ENCODE measurements at places on chromosomes 3 and 15. TPM values are rescaled to one million over a fixed set of nuclear protein-coding genes. Genes with fewer than 3 reads are reported as not detected.

DNA sequence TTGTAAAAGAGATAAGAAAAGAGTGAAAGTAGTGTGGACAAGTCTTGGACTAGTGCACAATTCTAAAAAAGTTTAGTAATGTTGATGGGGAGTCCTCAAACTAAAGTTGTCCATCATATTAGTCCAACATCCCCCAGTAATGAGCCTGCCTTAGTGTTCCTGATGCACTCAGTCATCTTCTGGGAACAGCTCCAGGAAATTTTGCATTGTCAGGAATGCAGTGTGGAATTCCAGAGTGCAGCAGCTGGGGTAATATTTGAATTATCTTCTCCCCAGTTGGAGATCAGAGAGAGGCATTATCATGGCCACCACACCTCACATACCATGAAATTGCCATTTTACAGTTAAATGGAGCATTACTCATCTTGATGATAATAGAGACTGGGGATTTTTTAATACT is 528.8 kb upstream of the NAALADL2 start:
- no peak for DNase-seq
- H3K36me3 ChIP-seq = no peaks in the 10 kb centered on the region
- H3K27me3 ChIP-seq = no peaks in the 10 kb centered on the region
- H3K4me3 ChIP-seq = no peak overlapping the region

- peaks cover 7% of the 10 kb centered on the region for H3K27me3 ChIP-seq
- no peak for DNase-seq
- no peaks in the 10 kb centered on the region for H3K36me3 ChIP-seq
- no peak overlapping the region for H3K4me3 ChIP-seq
Measured at GRCh38 chr15:34810443-34811129, 15.2 kb upstream of the ACTC1 start.

GRCh38 chr3:81375921-81376320 is 385.5 kb downstream of the GBE1 start:
- no peak overlapping the region for H3K27ac ChIP-seq
- no peak for DNase-seq
- no peak overlapping the region for H3K4me3 ChIP-seq
- peaks cover 4% of the 10 kb centered on the region for H3K36me3 ChIP-seq
- no peaks in the 10 kb centered on the region for H3K27me3 ChIP-seq
- peaks cover 11% of the 10 kb centered on the region for H3K4me1 ChIP-seq

DNA sequence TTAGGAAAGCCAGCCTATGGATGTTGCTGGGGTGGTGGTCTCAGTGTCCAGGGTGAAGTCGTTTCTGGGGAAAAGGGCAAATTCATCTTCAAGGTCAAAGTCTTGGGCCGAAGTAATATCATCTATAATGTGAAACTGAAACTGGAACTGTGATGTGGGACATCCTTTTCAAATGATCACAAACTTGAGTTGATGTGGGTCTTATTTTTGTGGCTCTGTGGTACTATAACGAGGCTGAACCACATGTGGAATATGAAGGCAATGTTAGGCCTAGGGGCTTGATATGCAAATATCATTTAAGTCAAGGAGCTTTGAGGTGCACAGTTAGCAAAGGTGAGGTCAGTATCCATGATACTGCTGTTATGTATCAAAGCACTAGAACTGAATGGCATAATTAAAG is 1.5 kb upstream of the CD200R1L start:
- peak overlapping the region; percentile 43 for H3K4me3 ChIP-seq
- peaks cover 28% of the 10 kb centered on the region for H3K4me1 ChIP-seq
- peaks cover 24% of the 10 kb centered on the region for H3K36me3 ChIP-seq
- H3K27ac ChIP-seq = peak overlapping the region; percentile 13

GRCh38 chr3:188712248-188712924 is 459.4 kb upstream of the TPRG1 start:
- no peaks in the 10 kb centered on the region for H3K27me3 ChIP-seq
- no peaks in the 10 kb centered on the region for H3K36me3 ChIP-seq
- no peak overlapping the region for H3K4me3 ChIP-seq
- peaks cover 15% of the 10 kb centered on the region for H3K4me1 ChIP-seq
- no peak for DNase-seq

GRCh38 chr3:112799946-112800345 is 46.7 kb downstream of the CD200R1L start:
- H3K4me3 ChIP-seq = no peak overlapping the region
- DNase-seq = no peak
- H3K27me3 ChIP-seq = no peaks in the 10 kb centered on the region
- H3K27ac ChIP-seq = no peak overlapping the region

GRCh38 chr3:110413266-110413665 is 658.4 kb upstream of the NECTIN3 start:
- H3K36me3 ChIP-seq = no peaks in the 10 kb centered on the region
- no peak overlapping the region for H3K27ac ChIP-seq
- H3K4me1 ChIP-seq = no peaks in the 10 kb centered on the region
- DNase-seq = no peak

DNA sequence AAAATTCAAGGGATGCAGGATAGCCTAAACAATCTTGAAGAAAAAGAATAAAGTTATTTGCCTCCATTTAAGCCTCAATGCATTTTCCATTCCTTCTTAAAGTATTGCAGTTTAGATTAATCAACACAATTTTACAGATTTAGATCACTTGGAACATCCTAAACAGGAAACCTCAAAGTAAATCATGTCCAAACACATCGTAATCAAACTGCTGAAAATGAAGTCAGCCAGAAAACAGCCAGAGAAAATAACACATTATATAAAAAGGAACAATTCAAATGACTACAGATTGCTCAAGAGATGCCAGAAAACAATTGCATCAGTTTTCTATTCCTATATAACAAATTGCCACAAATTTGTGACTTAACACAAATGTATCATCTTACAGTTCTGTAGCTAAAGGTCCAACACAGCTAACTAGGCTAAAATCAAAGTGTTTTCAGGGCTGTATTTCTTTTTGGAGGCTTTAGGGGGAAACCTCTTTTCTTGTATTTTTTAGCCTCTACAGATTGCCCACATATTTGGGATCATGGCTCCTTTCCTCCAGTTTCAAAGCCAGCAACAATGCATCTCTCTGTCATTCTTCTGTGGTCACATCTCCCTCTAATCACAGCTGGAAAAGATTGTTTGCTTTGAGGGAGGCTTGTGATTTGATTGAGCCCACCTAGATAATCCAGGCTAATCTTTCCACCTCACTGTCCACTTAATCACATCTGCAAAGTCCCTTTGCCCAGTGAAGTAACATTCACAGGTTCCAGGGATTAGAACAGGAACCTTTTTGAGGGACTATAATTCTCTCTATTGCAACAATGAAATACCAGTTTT is 543.3 kb upstream of the UBE2E2 start:
- no peak for DNase-seq
- H3K36me3 ChIP-seq = no peaks in the 10 kb centered on the region
- no peaks in the 10 kb centered on the region for H3K4me1 ChIP-seq
- H3K27me3 ChIP-seq = no peaks in the 10 kb centered on the region
- no peak overlapping the region for H3K27ac ChIP-seq
- no peak overlapping the region for H3K4me3 ChIP-seq

DNA sequence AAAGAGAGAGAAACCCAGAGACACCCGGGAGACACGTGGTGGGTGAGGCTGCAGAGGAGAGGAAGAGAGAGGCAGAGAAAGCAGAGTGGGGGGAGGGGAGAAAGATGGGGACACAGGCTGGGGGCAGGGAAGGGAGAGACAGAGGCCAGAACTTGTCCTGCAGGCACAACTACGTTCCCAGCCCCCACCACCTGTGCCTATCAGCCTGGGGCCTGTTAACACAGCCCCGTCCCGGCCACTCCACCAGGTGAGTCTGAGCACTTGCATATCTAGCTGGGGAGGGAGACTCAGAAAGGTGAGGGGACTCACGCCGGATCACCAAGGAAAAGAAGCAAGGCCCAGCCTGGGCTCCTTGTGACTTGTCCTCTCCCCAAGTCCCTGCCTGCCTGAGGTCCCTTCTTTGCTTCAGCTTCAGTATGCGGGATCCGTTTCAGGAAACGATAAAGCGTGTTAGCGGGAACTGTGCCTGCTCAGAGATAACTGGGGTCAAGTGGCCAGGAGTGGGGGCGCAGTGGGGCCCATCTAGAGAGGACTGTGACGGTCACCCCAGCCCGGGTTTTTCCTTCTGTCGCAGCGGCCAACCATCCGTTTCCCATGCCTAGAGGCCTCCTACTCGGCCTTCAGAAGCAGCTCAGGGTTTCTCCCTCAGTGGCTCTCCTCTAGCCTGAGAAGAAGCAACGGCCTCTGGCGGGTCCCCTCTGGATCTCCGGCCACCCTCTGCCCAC is 10.3 kb downstream of the LINGO1 start:
- H3K4me1 ChIP-seq = no peaks in the 10 kb centered on the region
- no peak overlapping the region for H3K27ac ChIP-seq
- H3K4me3 ChIP-seq = no peak overlapping the region
- no peaks in the 10 kb centered on the region for H3K27me3 ChIP-seq
- no peak for DNase-seq

DNA sequence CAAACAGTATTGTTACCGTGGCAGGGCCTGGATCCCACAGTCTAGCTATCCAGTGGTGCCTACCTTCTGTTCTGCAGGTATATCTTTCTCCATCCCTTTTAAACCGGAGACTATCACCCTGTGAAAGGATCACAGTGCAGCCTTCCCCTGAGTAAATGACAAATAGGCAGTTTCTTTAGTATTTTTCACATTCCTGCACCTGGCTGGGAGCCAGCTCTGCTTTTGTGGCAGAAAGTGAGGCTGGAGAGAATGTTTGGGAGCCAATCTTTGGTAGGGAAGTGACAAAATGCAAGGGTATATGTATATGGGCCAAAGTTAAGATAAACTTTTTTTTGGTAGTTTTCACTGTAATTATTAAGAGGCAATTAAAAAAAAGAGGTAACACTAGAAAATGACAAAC is 54.8 kb downstream of the ARHGEF26 start:
- DNase-seq = no peak
- no peaks in the 10 kb centered on the region for H3K27me3 ChIP-seq
- H3K4me1 ChIP-seq = no peaks in the 10 kb centered on the region
- no peak overlapping the region for H3K4me3 ChIP-seq

- H3K4me1 ChIP-seq = no peaks in the 10 kb centered on the region
- peaks cover 2% of the 10 kb centered on the region for H3K27me3 ChIP-seq
- no peaks in the 10 kb centered on the region for H3K36me3 ChIP-seq
- no peak overlapping the region for H3K27ac ChIP-seq
- H3K4me3 ChIP-seq = no peak overlapping the region
Measured at GRCh38 chr3:83625261-83625660, 1333.5 kb upstream of the CADM2 start.

- H3K27me3 ChIP-seq = peaks cover 3% of the 10 kb centered on the region
- H3K27ac ChIP-seq = no peak overlapping the region
- H3K4me3 ChIP-seq = no peak overlapping the region
- H3K36me3 ChIP-seq = no peaks in the 10 kb centered on the region
- no peak for DNase-seq
Measured at GRCh38 chr15:100101426-100102089, 240.2 kb downstream of the ADAMTS17 start.

GRCh38 chr15:38130740-38131498 is 121.7 kb upstream of the SPRED1 start:
- H3K36me3 ChIP-seq = no peaks in the 10 kb centered on the region
- no peak overlapping the region for H3K27ac ChIP-seq
- peaks cover 17% of the 10 kb centered on the region for H3K4me1 ChIP-seq
- no peak overlapping the region for H3K4me3 ChIP-seq
- H3K27me3 ChIP-seq = no peaks in the 10 kb centered on the region

- H3K4me3 ChIP-seq = peak overlapping the region; percentile 61
- H3K27ac ChIP-seq = peak overlapping the region; percentile 78
Measured at GRCh38 chr3:51670053-51670822, 814 bp upstream of the TEX264 start.

DNA sequence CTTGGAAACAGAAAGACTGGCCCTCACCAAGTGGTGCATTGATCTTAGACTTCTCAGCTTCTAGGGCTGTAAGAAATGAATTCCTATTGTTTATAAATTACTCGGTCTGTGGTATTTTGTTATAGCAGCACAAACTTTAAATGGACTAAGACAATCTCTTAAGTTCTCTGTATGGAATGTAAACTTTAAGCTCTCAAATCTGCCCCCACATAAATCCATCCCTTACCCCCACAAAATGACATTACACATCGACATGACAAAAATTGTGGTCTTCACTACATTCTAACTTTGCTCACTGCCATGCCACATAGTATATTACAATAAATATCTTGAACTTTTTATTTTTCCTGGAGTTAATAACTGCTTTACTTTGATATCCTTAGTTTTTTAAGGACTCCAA is 121.3 kb downstream of the MYLK start:
- H3K27ac ChIP-seq = no peak overlapping the region
- H3K27me3 ChIP-seq = no peaks in the 10 kb centered on the region
- H3K4me1 ChIP-seq = no peaks in the 10 kb centered on the region
- H3K36me3 ChIP-seq = no peaks in the 10 kb centered on the region
- no peak for DNase-seq

- peaks cover 32% of the 10 kb centered on the region for H3K4me1 ChIP-seq
- peaks cover 46% of the 10 kb centered on the region for H3K36me3 ChIP-seq
- DNase-seq = no peak
- no peak overlapping the region for H3K4me3 ChIP-seq
- H3K27ac ChIP-seq = no peak overlapping the region
Measured at GRCh38 chr3:44939581-44940036, 36.4 kb downstream of the ZDHHC3 start.

DNA sequence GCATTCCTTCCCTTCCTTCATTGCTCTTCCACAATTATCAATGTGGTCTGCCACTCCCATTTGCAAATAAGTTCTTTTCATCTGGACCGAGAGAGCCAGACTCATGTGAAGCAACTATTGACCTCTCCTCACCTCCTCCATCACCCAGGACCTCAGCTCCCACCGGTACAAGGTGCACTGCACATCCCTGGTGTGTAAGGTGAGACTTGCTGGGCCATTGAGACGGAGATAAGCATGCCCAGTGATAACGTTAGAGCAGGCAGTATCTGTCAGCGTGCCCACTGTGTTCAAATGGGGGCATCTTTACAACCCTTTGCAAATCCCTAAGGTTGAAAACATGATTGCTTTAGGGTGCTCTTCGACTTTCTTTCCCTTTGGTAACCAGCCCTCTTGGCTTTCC is 154.8 kb downstream of the ADAMTS17 start:
- H3K4me3 ChIP-seq = no peak overlapping the region
- no peak overlapping the region for H3K27ac ChIP-seq
- no peak for DNase-seq
- no peaks in the 10 kb centered on the region for H3K36me3 ChIP-seq

GRCh38 chr3:126540342-126540849 is 16.4 kb downstream of the CHST13 start:
- H3K27ac ChIP-seq = no peak overlapping the region
- no peaks in the 10 kb centered on the region for H3K36me3 ChIP-seq
- DNase-seq = no peak
- H3K4me1 ChIP-seq = no peaks in the 10 kb centered on the region
- H3K27me3 ChIP-seq = peaks cover 3% of the 10 kb centered on the region

The HRG gene
- polyA plus RNA-seq = not detected

The AQP9 gene
- not detected for polyA plus RNA-seq

The DAZL gene
- polyA plus RNA-seq = not detected

The PCOLCE2 gene
- not detected for polyA plus RNA-seq

The CKMT1B gene
- polyA plus RNA-seq = not detected

The EBLN2 gene
- 2.1 TPM for polyA plus RNA-seq

The LHFPL4 gene
- polyA plus RNA-seq = not detected

The CCDC14 gene
- polyA plus RNA-seq = 1.1 TPM

The ACKR2 gene
- not detected for polyA plus RNA-seq
